ENCODE measurements at places on chromosomes 3 and 15.

GRCh38 chr3:22859618-22860017, 343.5 kb upstream of the UBE2E2 start:
- DNase-seq = no peak

- DNase-seq = no peak
These were observed 52.8 kb downstream of the RAF1 start for GRCh38 chr3:12611117-12611516.

DNA sequence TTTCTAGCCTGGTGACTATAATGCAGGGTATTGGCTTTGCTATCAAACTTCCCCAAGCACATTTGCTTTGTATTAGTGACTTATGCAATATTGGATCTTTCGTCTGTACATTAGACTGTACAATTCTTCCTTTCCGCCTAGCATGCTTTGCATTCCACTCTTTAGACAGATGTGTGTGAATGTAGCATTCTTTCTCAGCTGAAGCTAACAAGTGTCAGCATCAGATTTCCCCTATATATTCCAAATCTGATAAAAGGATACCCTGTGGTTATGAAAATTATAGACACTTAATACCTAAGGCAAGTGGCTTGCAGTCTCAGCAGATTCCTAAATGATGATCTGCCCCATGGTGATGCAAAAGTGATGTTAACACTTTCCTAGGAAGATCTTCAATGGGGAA, 360.1 kb downstream of the CNTN4 start:
- no peak for DNase-seq

- no peak for DNase-seq
These were observed 403.7 kb downstream of the OXSM start for GRCh38 chr3:26193558-26193957.

GRCh38 chr3:127161236-127161635, 31.7 kb upstream of the PRR23E start:
- no peak for DNase-seq

GRCh38 chr3:194404365-194405140, 5.5 kb upstream of the GP5 start:
- DNase-seq = no peak

DNA sequence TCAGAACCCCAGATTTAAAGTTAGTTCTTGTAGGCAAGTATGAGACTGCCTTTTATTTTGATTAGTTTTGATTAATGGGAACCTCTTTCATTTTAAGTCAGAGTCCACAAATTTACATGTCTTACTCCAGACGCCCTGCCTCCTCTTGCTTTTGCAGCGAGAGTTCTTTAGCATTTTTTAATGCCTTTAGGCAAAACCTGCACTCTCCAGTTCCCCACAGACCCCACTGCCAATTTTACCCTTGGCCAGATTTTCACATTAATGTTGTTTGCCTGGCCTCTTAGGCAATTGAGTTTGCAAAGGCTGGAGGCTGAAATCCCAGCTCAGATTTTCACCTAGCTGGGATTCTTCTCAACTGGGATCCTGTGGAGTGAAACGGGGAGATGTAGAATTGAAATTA, 85.8 kb downstream of the GAP43 start:
- no peak for DNase-seq

DNA sequence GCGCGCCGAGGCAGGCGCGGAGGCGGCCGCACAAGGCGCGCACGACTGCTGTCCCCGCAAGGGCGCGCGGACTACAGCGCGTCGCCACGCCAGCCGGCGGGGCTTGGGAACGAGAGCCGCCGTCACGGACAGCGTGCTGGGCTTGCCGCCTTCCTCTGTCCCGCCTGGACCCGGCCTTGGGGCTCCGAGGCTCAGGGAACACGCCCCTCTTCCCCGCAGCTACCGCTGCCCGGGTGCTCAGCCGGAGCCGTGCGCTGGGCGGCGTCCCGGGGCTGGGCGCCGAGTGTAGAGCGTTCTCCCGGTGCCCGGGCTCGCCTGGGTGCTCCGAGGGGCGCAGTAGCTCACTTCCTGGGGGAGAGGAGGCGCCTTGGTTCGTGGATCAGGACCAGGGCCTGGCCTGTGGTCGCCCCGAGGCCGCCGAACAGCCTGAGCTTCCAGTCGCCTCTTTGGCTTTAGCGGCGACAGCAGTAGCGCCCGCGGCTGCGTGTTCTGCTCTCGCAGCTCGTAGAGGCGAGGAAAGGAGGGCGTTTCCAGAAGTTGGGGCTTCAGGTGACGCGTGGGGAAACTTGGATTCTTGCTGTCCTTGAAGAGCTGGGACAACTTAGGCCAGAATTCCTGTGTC, 226.7 kb upstream of the C2CD4B start:
- peak; percentile 70 for DNase-seq

GRCh38 chr15:93491291-93491690, 402.3 kb upstream of the RGMA start:
- no peak for DNase-seq

DNA sequence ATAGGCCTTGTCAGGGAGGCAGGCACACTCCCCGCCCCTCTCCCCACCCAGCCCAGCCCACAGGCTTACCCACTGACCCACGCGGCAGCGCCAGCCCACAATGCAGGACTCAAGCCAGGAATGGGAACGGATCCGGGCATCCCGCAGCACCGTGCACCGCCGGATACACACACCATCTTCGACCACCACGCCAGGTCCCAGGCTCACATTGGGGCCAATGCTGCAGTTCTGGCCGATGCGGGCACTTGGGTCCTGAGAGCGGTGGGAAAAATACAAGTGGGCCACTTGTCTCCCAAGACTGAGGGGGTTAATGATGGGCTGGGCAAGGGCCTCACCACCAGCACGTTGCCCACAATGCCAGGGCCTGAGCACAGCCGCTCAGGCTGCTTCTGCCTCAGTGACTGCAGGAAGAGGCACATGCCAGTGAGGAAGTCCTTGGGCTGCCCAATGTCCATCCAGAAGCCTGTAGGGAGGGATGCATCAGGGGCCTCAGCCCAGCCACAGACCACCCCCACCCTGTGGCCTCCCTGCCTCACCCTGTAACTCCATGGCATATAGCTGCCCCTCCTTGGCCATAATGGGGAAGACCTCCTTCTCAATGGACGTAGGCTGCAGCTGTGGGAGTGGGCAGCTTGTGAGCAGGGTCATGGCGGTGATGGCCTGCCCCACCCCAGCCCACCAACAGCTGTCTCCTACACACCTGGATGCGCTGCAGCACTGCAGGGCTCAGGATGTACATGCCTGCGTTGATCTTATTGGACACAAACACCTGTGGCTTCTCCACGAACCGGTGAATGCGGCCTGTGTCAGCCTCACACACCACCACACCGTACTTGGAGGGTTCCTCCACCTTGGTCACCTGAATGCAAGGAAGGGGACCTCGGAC, 1.6 kb downstream of the GMPPB start:
- DNase-seq = peak; percentile 46

DNA sequence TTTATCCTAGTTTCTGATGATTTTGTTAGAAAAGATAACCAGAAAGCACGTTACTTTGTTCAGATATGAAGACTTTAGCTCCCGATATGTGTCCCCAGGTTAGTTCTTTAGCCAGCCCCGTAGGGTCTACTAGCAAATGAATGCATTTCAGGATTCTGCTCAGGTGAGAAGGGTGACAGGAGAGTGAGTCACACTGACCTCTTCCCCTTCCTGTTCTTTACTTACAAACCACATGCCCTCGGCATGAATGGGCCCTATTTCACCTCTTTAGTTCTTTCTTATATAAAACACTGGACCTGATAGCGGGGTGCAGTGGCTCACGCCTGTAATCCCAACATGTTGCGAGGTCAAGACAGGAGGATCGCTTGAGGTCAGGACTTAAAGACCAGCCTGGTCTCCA, 98.4 kb downstream of the SLC49A4 start:
- peak; percentile 72 for DNase-seq

GRCh38 chr3:193914602-193915001, 221.3 kb upstream of the HES1 start:
- DNase-seq = no peak

- no peak for DNase-seq
These were observed 18.9 kb downstream of the SH3BP5 start for GRCh38 chr3:15313461-15313860.

GRCh38 chr3:184474897-184475296, 86.7 kb upstream of the EPHB3 start:
- DNase-seq = no peak

DNA sequence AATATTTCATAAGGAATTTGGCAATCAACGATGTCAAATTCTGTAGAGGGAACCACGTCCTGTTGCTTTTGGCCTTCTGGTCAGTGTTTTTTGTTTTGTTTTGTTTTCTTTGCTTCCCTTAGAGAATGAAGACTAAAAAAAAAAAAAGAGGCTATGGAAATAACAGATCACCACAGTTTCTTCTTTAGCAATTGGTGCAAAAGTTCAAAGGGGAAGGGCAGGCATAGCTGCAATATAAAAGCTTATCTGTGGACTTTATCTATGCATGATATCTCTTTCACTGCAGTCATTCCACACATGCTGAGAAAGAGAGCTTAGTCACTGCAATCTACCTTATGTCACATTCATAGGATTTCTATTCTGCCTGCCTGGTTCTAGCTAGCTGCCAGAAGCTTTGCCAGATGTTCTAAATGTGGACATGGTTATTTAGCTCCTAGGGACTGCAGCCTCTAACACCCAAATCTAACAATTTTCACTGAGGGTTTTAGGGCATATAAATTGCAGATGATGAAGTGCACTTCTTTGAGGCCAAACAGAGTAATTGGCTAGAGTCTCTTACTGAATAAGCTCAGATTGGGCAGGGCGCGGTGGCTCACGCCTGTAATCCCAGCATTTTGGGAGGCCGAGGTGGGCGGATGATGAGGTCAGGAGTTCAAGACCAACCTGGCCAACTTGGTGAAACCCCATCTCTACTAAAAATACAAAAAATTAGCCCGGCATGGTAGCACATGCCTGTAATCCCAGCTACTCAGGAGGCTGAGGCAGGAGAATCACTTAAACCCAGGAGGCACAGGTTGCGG, 637.2 kb downstream of the NTRK3 start:
- no peak for DNase-seq

DNA sequence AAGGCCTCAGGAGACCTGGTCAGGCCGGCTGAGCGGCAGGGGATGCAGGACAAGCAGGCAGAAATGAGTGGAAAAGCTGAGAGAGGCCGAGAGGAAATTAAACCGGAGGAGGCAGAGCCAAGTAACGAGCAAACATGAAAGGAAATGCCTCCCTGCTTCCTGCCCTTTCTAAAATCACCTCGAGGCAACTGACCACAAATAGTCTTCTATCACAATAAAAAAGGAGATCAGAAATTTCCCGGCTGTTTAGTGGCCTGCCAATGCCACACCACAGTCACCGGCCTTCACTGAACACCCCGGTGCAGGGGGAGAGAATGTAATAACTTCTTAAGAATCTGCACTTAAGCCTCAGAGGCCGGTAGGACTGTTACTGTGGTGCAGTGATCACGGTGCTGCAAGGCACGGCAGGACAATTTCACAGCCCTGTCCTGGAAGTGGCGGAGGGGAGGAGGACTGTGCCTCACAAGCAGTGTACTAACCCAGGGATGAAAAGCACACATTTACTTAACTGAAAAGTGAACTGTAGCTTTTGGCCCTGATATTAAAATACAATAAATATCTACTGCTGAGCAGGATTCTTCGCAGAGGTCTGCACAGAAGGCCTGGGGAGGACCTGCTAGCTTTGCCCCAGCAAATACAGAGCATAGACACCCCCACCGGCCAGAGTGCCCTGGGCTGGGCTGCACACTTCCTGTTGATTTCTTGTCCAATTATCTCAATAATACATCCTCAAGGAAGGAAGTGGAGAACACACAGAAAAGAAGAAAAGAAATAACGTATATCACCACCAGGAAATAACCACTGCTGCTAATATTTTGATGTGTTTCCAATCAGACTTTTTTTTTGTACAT, 183.5 kb upstream of the NSMCE3 start:
- peak; percentile 78 for DNase-seq

DNA sequence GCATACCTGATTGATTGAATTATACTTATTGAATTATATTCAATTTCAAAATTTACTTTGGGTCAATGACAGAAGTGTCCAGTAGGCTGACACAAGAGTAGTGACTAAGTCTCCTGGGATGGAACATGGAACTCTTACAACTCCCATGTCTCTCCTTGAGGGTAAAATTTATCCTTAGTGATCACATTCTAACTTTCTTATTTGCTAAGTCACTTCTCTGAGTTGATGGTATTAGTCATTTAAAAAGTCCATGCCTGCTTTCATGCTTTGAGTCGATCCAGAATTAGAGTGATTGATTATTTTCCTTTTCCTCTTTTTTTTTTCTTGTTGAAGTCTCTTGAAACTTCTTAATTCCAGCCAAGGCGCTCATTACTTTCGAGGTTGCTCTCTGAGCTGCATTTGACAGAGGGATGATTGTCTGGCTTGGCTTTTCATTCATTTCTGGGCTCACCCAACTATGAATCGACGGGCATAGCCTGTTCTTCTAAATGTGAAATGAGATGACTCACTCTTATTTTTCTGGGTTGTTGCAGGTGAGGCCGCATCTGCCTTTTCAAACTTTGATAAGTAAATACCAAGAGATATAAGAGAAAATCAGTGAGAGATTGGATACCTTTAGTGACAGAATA, 34.9 kb downstream of the LRRC3B start:
- no peak for DNase-seq

DNA sequence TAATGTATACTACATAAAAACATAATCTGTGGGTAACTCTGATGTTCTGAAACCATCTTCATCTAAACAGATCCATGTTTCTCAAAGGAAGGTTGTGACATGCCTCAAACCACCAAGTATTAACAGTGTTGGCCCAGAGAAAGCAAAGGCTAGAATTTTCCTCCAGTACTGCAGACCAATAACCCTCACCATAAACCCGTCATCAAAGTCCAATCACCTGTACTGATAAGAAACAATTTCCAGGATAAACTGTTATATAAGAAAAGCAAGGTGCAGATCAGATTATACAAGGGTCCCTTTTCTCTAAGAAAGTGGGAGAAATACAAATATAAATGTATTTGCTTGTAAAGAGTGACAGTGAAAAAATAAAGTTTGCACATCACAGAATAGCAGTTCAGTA, 32.3 kb downstream of the TBC1D2B start:
- DNase-seq = no peak

DNA sequence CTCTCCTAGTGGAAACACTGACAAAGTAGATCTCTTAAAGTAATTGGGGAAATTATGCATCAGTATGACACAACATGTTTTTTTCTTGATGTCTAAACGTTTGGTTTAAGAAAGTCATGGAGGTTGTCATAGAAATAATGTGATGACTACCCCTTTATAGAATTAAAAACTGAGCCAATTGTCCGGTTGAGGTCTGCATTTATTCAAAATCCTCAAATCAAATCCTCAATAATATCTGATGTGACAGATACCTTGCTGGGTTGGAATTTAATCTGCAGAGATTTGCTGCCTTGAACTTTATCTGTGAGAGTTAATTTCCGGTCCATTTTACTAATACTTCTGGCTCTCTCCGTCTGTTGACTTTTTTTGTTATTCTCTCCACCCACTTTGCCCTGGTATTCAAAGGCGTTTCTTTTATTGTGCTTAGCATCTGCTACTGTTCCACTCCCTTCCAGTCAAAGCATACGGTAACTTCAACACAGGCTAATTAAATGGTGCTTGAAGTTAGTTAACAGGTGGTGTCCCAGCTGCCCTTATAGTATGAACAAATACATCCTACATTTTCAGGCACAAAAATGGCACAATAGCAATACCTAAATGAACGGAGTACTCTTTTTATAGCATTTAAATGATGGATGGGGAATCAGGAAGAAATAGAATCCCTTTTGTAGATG, 628.3 kb downstream of the ROBO1 start:
- no peak for DNase-seq
